ENCODE measurements at places on chromosomes 7 and 10.
A peak's percentile ranks its signal among the peaks of the same experiment; 100 is the strongest.

- no peak for DNase-seq
Measured at GRCh38 chr7:98559958-98560357, 57.1 kb upstream of the NPTX2 start.

DNA sequence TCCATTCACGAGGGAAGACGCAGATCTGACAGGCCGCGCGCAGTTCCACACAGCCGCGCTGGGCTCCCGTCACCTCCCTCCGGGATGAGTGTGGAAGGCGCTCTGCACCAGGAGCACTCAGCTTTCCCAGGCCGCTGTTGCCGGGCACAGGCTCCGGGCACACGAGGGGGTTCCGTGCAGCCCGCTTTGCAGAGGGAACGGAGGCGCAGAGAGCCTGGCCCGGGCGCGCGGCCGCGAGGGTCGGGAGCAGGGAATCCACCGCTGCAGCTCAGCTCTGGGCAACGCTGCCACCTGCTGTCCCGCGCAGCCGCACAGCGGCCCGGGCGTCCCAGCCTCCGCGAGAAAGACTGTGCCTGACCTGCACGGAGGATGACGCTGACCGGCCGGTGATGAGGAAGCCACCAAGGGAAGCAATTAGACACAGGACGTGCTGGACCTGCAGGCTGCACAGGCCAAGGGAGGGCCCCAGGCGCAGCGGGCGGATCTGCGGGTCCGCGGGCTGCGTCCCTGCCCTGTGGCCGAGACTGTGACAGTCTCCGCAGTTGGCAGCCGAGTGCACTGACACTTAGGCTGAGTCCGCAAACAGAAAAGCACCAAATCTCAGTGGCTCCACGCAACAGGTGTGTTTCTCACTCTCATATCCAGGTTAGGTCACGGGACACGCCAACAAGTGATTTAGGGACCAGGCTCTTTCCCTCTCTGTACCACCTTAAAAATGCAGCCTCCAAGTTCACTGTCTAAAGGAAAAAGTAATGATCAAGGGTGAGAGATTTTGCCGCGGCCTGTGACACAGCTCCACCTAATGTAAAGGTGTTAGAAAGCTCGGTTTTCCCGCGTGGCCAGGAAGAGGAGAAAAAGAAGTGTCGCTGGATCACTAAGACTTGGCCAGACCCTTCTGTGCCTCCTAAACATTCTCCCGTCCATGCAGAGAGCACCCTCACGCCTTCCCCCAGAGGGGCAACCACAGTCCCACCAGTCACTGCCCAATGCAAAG lies 94.5 kb downstream of the SEC61G start:
- DNase-seq: no peak

- DNase-seq: no peak
Measured at GRCh38 chr7:139918480-139918879, 89.4 kb downstream of the TBXAS1 start.

- DNase-seq: no peak
Measured at GRCh38 chr10:47021850-47022249, 110.6 kb downstream of the PTPN20 start.

- DNase-seq: peak; percentile 4
Measured at GRCh38 chr7:87344446-87344845, 1.0 kb upstream of the CROT start.

GRCh38 chr7:67661-68395 lies 124.5 kb upstream of the FAM20C start:
- DNase-seq: no peak

DNA sequence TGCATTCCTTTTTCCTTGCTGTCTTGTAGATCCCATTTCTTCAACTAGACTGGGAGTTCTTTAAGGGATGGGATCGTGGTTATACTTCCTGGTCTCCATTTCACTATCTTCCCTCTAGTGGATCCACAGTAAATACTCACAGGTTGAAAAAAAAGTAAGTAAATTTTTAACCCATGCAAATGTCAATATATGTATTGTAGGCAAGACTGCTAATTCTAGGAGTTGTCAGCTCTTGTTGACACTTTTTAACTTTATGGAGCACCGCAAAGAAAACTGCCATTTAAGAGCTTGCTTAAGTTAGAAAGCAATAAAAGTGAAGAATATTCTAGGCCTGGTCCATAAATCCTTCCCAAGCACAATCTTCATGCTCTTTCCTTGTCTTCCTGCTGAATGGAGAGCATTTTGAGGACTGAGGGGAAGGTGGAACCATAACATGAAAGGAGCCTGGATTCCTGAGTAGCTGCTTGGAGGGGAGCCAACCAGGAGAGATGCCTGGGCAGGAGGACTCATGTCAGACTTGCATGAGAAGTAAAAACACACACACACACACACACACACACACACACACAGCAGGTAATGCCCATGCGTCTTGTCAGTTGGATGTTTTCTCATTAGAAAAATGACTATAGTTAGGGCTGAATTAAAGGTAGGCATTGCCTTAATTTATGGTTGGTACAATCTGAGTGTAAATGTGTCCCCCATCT lies 32.2 kb downstream of the VWA2 start:
- DNase-seq: no peak

GRCh38 chr7:134995239-134996096 lies 9.2 kb downstream of the AGBL3 start:
- DNase-seq: no peak

- no peak for DNase-seq
Measured at GRCh38 chr7:140222814-140223213, 46.0 kb upstream of the KDM7A start.

- no peak for DNase-seq
Measured at GRCh38 chr10:28444031-28444430, 88.9 kb upstream of the WAC start.

DNA sequence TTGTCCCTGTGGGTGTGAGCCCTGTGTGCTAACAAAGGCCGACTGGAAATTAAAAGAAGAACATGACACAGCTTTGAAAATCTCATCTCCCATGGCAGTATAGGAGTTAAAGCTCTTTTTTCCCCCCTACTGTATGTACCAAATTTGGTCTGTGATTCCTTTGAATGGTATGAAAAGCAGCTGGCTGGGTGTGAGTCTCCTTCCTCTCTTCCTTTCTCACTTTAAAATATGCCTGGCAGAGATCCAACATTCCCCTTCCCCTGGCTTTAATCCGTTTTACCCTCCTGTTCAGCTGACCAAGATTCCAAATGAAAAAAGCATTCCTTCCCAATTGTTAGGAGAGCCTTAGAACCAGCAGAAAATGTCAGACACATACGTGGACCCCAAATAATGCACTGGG lies 225.0 kb upstream of the CELF2 start:
- no peak for DNase-seq

- DNase-seq: no peak
Measured at GRCh38 chr7:5350600-5351385, 68.0 kb downstream of the SLC29A4 start.

DNA sequence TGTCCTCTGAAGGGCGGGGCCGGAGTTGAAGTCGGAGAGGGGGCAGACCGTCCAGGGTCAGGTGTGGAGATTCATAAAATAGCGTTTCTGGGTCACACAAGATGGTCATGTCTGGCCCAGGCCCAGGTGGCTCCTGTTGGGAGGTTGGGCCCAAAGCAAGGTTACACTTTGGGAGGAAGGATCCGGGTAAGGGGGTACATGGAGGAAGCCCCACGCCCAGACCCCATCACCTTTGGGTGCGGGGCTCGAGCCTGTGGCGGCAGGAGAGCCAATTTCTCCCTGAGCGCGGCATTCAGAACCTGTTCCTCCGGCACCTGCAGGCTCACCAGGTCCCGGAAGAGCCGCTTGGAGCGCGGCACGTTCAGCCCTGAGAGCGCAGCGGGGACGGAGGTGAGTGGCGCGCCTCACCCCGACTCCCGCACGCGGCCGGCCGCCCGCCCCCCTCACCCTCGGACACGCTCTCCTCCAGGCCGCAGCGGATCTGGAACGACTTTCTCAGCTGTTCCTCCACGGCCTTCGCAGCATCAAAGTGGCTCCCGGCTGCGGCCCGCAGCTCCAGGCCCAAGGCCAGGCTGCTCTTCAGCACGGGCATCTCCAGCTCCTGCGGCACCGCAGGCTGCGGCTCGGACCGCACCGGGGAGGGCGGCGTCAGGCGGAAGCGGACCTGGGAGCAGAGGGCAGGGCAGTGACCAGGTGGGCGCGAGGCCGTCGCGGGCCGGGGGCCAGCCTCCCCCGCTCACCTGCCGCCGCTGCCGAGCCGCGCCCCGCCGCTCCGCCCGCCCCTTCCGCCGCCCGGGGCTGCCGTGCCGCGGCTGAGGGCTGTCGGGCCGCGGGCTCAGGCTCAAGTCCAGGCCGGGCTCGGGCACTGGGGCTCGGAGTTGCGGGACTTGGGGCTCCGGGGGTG lies 644 bp downstream of the PPP1R35 start:
- peak; percentile 53 for DNase-seq

DNA sequence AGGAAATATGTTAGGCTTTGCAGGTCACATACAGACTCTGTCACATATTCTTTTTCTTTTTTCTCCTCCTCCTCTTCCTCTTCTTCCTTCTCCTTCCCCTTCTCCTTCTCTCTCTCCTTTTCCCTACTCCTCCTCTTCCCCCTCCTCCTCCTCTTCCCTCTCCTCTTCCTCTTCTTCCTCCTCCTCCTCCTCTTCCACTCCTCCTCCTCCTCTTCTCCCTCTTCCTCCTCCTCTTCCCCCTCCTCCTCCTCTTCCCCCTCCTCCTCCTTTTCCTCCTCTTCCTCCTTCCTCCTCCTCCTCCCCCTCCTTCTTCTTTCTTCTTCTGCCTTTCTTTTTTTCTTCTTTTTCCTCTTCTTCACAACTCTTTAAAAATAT lies 159.8 kb downstream of the KIF20B start:
- DNase-seq: no peak

- DNase-seq: no peak
Measured at GRCh38 chr7:77393261-77393660, 22.9 kb downstream of the GSAP start.

- no peak for DNase-seq
Measured at GRCh38 chr10:36366843-36367242, 724.7 kb upstream of the FZD8 start.

- no peak for DNase-seq
Measured at GRCh38 chr7:159025161-159025779, 119.4 kb downstream of the VIPR2 start.

- DNase-seq: no peak
Measured at GRCh38 chr10:75029857-75030256, 81.6 kb upstream of the SAMD8 start.

GRCh38 chr10:97520978-97521761 lies 22.4 kb downstream of the UBTD1 start:
- no peak for DNase-seq

- DNase-seq: no peak
Measured at GRCh38 chr10:97977673-97978072, 52.7 kb downstream of the CRTAC1 start.

DNA sequence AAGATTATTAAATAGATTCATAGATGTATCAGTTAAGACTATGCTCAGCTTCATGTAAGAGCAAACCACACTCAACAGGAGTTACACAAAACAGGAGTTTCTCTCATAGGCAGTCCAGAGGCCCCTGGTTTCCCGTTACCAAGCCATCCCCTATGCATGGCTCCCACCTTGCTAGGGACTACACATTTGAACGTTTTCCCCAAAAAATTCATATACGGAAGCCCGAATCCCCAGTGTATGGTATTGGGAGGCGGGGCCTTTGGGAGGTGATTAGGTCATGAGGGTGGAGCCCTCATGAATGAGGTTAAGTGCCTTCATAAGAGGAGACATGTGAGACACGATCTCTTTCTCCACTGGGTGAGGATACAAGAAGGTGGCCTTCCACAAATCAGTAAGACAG lies 29.1 kb downstream of the RSU1 start:
- DNase-seq: no peak

GRCh38 chr10:44723619-44724325 lies 187.4 kb upstream of the TMEM72 start:
- no peak for DNase-seq

GRCh38 chr10:119368581-119368980 lies 161.2 kb downstream of the GRK5 start:
- no peak for DNase-seq

- no peak for DNase-seq
Measured at GRCh38 chr10:110129490-110129889, 77.9 kb upstream of the MXI1 start.

GRCh38 chr10:36171556-36171952 lies 529.5 kb upstream of the FZD8 start:
- DNase-seq: no peak
